ENCODE measurements at places on chromosomes 1 and 21.

GRCh38 chr1:166489670-166490436 lies 323.1 kb upstream of the FAM78B start:
- DNase-seq, result no peak

DNA sequence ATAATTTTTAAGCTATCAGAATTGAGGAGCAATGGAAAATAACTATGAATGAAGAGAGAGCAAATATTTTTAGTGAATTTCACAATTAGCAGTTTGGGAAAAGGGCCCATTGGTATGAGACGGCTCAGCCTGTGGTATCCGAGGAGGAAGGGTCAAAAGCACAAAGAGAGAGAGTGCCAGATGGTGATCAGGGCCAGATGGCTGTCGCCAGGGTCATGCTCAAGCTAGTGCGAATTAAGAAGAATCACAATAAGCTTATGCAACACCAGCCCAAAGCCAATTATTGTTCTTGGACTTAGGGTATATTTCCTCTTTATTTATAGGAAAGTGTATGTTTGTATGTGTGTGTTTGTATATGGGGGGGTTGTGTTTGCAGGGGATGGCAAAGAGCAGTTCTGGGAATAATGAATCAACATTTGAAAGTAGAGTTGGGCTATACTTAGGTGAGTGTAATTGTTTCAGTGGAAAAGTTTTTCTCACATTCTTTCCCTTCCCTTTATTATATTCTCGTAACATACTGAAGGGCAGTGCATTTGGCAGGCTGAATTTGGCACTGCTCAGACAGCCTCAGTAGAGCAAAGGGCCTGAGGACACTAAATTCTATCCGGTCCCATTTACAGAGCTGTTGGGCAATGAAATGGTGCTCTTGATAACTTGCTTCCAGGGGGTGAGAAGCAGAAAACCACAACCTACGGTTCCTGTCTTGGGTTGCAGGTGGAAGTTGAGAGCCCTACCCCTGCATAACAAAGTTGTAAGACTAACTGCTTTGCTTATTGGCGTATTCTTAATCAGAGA lies 19.5 kb upstream of the DDR2 start:
- DNase-seq, result no peak

DNA sequence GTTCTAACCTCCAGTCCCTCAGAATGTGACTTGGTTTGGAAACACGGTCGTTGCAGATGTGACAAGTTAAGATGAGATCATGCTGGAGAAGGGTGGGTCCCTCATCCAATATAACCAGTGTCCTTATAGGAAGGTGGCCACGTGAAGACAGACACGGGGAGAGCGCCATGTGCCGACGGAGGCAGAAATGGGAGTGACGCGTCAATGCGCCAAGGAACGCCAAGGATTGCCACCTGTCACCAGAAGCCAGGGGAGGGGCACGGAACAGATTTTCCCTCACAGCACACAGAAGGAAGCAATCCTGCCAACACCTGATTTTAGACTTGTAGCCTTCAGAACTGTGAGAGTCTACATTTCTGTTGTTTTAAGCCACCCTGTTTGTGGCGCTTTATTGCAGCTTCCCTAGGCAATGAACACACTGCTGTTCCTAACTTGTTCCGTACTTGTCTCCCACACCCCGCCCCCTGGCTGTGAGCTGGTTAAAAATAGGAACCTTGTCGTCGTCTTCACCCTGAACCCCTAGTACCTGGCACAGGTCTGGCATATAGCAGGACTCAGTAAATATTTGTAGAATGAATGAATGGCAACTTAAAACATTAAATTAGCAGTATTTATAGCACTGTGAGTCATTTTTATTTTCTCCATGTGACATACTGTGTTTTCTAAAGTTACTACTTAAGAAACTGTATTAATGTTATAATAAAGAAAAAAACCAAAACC lies 14.2 kb downstream of the RIMS3 start:
- DNase-seq, result no peak

- DNase-seq, result no peak
Observed at GRCh38 chr1:175548774-175549173, 194.6 kb downstream of the TNR start.
